T-helper 2 cell treated with Interferon-gamma antibody and Interleukin-4, amounts not matched to agents 5 μg/mL and 100 μg/mL, for 36 hours (primary cell): ENCODE measurements at places on chromosomes 6 and 20.

DNA sequence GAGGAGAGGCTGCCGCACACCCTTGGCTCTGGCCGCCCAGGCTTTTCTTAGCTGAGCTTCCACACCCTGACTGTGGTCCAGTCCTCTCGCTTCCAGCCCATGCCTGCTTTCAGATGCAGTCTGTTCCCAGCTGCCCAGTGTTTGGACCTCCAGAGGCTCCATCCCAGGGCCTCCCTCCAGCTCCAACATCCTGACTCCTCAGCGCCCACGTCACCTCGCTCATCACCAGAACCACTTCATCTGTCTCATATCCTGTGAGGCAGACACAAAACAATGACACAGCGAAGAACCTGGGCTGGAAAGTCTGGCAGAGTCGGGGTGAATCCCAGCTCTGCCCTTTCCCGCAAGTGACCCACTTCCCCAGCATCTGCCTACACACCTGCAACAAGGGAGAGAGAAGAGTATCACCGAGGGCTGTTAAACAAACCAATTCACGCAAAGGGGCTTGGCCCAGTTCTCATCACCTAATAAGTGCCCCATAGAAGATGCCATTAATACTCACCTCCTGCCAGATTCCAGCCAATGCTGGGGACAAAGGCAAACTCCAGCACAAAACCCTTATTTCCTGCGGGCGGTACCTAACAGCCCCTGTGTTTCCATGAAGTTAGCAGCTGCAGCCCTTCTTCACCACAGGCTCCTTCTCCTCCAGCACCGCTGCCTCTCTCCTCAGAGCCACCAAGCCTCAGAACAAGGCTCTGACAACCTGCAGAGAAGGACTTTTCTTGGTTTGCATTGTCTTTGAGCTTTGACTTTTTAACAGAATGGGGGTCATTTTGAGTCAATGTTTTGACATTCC is 133.4 kb upstream of the CDH4 start:
- DNase-seq: no peak
- H3K36me3 ChIP-seq: no peaks in the 10 kb centered on the region
- H3K4me1 ChIP-seq: peaks cover 2% of the 10 kb centered on the region
- no peak overlapping the region for H3K27ac ChIP-seq

DNA sequence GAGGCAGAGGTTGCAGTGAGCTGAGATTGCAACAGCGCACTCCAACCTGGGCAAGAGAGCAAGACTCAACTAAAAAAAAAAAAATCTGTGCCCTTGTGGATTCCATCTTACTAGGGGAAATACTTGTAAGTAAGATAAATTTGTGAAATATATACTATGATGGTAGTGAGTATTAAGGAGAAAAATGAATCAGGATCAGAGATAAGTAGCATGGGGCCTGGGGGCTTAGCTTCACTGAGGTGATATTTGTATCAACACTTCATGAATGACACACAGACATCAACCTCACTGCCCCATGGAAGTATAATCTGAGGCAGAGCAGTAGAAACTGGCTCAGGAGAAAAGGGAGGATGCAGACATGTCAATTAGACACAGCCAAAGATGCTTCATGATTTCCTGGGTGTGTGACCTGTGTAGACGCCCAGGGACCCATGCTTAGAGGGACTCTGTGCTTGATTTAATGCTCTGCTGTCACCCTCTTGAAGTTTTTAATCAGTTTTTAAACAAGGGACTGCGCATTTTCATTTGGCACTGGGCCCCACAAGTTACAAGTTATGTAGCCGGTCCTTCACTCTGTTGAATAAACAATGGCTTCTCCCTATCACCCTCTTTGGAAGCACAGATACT is 41.9 kb downstream of the PCNA start:
- no peaks in the 10 kb centered on the region for H3K27me3 ChIP-seq
- peak overlapping the region; percentile 96 for H3K27ac ChIP-seq
- peaks cover 53% of the 10 kb centered on the region for H3K4me1 ChIP-seq
- peak; percentile 32 for DNase-seq
- H3K4me3 ChIP-seq: peak overlapping the region; percentile 74
- no peaks in the 10 kb centered on the region for H3K36me3 ChIP-seq

DNA sequence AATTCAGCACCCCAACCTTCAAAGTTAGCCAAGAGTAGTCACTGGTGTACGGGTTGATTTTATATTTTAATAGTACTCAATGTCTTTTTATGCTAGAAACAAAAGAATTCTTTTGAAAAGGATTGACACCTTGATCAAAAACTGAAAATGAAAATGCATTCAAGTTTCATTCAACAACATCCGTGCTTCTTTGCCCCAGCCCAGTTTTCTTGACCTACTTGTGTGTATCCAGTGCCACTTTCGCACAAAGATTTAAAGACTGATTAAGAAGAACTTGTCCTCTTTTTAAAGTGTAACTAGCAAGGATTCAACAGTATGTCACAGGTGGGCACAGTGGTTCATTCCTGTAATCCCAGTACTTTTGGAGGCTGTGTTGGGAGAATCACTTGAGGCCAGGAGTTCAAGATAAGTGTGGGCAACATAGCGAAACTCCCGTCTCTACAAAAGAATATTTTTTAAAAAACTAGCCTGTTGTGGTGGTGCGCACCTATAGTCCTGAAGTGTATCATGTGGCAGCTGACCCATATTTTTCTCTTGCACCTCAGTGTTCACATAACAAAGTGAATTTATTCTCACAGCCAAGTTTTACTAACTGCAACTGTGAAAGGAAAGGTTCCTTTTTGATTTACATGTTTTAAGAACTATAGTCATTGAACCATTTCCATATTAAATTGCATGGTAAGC is 22.7 kb upstream of the CD2AP start:
- no peaks in the 10 kb centered on the region for H3K36me3 ChIP-seq
- H3K4me1 ChIP-seq: no peaks in the 10 kb centered on the region
- no peak overlapping the region for H3K27ac ChIP-seq
- no peak overlapping the region for H3K4me3 ChIP-seq
- H3K27me3 ChIP-seq: peaks cover 8% of the 10 kb centered on the region
- DNase-seq: no peak

DNA sequence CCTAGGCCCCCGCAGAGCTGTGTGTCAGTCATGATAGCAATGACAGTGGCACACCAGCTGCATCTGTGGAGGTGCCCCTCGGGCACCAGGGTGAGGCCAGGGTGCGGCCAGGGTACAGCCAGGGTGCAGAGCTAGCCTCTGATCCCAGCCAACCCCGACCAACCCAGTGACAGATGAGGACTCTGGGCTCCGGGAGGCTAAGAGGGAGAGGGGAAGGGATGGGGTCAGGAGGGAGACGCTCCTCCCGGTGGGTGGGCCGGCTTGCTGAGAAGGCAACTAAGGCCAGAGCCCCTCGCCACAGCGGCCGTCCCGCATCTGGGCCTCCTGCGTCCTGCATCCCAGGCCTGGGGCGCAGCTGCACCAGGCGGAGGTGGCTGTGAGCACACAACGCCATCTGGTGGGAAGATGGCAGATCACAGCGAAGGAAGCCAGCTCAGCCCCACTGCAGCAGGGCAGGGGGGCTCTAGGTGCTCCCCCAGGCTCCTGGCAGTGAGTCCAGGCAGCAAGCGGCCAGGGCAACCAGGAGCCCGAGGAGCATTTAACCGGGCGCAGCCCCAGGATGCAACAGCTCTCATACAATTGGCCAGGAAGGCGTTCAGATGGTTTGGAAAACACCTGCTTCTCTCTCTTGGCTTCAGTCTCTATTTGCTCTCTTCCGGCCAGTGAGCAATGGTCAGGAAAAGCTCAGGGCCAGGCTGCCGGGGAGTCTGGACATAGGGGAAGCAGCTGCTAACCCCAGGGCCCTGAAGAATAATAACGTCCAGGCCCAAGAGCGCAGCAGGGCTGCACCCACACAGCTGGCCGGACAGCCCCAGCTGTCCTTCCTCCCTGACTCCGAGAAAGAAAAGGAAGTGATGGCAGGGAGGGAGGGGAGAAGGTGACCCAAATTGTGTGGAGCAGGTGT is 169.4 kb downstream of the TAF4 start:
- no peak overlapping the region for H3K27ac ChIP-seq
- no peak overlapping the region for H3K4me3 ChIP-seq
- H3K4me1 ChIP-seq: no peaks in the 10 kb centered on the region
- H3K27me3 ChIP-seq: no peaks in the 10 kb centered on the region
